ENCODE measurements at places on chromosomes 2 and 18.

DNA sequence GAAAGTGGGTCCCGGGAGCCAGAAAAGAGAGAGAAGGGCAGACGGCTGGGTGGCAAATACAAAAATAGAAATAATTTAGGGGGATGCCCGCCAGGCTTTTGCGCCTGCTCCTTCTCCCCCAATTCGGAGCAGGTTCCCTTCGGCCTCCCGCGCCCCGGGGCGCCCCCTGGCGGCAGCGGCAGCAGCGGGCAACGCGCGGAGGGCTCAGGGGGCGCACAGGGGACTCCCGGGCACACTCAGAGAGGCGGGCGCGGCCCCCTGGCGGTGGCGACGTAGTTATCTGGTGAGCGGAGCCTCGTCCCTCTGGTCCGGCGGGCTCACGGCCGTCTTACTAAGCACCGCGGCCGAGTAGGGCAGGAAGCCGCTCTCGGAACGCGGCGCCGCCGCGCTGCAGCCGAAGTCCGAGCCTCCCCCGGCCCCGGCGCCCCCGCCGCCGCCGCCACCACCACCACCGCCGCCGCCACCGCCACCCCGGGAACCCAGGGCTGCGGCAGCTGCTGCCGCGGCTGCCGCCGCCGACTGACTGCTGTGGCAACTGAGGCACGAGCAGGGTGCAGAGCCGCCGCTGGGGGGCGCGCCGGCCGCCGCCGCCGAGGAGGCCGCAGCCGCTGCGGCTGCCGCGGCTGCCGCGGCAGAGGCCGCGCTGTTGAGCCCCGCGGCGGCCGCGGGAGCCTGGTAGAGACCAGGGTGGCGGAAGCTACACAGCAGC, 3.8 kb downstream of the EVX2 start:
- no peak for DNase-seq

- DNase-seq: no peak
Observed at GRCh38 chr2:71460595-71461303, 7.4 kb downstream of the DYSF start.

- no peak for DNase-seq
Observed at GRCh38 chr2:219567131-219567530, 4.2 kb downstream of the OBSL1 start.

GRCh38 chr2:2832657-2833056, 501.6 kb upstream of the MYT1L start:
- DNase-seq: no peak

DNA sequence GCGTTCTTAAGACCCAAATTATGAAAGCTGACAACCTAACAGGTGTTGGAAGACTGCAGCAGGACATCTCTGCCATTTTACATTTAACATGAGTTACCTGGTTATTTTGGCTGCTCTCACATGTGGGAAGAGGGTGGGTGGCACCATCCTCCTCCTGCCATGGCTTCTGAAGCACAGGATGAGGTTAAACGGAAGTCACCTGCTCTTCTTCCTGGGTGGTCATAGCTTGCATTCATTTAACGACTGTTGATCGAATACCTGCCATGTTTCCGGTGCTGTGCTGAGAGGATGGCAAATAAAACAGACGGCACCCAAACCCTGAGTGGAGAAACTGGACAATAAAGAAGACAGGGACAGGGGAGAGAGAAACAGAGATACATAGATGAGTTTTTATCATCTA, 118.0 kb downstream of the RHBDD1 start:
- no peak for DNase-seq

DNA sequence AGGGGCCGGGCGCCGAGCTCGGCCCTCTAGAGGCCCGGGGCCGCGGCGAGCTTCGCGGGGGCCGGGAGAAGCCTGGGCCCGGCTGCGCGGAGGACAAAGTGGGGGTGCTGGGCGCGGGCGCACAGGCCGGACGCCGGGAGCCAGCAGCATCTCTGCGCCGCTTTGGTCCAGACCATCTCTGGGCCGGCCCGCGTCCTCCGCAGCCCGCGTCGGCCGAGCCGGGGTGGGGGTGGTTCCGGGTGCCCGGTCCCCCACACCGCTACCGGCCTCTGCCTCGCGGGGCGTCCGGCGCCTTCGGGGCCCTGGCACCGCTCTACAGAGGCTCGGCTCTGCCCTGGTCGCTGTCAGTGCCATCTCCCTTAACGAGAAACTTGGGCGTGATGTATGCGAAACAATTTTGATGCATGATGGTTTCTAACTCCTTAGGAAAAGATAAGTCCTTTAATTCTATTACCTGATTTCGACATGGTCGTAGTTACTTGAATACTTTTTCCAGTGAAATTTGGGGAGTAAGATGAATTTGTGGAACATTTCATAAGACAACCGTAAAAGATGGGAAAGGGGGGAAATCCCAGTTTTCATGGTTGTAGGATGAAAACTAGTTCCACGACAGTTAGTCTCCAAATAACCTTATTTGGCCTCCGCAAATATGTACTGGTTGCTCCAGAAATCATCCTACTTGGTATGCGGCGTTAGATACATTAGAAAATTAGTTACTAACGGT, 562 bp downstream of the TWSG1 start:
- DNase-seq: no peak

GRCh38 chr2:218370410-218371063, 11.5 kb upstream of the SLC11A1 start:
- DNase-seq: no peak

GRCh38 chr2:1650085-1650872, 94.0 kb downstream of the PXDN start:
- DNase-seq: no peak

DNA sequence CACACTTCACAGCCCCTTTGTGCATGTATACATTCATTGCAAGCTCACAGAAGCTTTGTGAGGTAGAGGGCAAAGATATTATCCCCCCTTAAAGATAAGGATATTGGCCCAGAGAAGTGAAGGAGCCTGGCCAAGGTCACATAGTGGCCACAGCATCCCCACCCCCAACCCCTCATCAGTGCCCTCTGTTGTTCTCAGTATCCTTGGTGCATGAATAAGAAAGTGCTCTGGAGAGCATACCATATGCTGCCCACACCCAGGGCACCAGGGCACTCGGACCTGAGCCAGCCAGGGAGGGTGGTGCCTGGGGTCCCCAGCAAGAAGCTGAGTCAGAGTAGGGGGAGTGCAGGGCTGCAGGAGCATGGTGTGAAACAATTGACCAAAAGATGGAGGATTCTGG, 3.3 kb downstream of the DYSF start:
- no peak for DNase-seq

GRCh38 chr2:78895022-78895421, 130.5 kb upstream of the REG3G start:
- DNase-seq: no peak

- no peak for DNase-seq
Observed at GRCh38 chr2:9807056-9807455, 36.2 kb upstream of the TAF1B start.

- DNase-seq: no peak
Observed at GRCh38 chr2:101300164-101300563, 8.3 kb downstream of the RNF149 start.

DNA sequence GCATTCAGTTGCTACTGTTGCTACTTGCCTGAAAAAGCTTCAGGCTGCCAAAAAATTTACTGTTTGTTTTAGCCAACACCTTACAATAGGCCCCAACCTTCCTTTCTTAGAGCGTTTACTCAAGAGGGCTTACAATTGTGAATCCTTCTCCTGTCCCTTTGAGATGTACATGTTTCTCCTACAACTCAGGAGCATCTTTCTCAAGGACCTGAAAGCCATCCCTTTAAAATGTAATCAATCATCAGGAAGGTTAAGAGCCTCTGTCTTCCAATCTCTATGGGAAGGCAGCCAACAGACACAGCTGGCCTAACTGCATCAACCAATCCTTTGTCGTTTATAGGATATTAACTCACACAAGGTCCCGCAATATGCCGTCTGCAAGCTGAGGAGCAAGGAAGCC, 3.4 kb upstream of the IER3IP1 start:
- no peak for DNase-seq

DNA sequence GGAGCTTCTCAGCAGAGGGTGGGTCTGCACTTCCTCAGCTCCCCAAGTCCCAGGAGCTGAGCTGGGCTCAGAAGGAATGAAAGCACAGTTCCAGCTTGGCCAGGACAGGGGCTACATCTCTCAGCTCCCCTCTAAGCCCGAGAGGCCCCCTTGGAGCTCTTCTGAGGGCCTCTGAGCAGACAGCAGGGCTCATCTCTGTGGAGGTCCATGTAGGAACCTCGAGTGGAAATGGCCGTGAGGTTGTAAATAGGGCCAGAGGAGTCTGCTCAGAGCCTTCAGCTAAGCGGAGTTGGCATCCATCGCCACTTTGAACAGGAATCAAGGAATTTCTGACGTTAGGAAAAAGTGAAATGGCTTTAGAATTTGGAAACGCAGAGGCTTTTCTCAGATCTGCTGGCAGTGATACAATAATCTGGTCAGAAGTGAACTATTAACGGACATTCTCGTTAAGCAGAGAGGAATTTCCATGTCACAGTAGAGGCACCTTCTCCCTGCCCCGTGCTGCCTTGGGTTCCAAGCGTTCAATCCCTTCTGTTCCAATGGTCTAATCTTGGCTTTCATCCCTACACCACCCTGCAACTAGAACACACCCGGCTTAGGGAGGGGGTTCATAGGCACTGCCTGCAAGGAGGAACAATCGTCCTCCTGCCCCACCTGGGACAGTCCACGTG, 213.9 kb downstream of the NDUFA10 start:
- no peak for DNase-seq

DNA sequence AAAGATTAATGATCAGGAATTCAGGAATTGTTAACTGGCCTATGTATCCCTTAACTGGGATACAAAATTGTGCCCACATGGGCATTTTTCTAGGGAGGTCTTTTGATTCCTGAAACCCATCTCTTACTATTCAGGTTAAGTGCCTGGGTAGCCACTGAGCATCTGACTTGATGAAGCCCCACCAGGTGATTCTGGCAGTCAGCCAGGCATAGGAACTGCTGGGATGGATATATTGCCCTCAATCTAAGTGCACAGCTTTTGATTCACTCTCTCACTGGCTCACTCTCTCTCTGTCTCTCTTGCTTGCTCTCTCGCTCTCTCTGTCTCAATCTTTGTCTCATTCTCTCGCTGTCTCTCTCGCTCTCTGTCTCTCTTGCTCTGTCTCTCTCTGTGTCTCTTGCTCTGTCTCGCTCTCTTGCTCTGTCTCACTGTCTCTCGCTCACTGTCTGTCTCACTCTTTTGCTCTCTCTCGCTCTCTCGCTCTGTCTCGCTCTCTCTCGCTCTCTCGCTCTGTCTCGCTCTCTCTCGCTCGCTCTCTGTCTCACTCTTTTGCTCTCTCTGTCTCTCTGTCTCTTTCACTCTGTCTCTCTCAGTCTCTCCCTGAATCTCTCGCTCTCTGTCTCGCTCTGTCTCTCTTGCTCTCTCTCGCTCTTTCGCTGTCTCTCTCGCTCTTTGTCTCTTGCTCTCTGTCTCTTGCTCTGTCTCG, 22.3 kb downstream of the INPP1 start:
- no peak for DNase-seq

GRCh38 chr2:67854798-67855197, 208.0 kb downstream of the C1D start:
- no peak for DNase-seq

- DNase-seq: no peak
Observed at GRCh38 chr2:26088038-26088643, 54.3 kb downstream of the RAB10 start.

GRCh38 chr2:64649626-64650025, 4.1 kb downstream of the SERTAD2 start:
- no peak for DNase-seq

DNA sequence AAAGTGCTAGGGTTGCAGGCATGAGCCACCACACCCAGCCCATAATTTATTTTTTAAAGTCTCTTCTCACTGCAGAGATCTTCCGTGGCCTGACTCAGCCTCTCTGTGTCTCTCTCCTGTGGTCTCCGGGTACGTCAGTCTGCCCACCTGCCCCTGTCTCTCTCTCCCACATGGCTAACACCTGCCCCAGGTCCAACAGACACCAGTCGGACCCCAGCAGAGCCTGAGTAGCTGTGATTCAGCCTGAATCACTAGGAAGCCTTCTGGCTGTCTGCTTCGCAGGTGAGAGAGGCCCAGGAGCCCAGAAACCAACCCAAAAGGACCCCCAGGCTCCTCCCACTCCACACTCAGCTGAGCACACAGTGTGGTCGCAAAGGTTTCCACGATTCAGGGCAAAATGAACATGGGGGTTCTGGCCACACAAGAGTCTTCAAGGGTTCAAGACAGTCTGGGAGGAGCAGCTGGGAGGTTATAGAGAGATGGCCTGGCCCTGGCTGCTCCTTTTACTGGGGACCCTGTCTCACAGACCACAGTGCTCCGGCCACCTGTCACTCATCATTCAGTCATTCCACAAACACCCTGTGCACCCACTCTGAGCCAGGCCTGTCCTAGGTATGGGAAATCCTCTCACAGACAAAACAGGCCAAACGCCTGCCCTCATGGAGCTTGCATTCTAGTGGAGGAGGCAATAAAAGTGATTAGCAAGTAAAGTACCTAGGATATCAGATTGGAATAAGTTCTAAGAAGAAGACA, 8.6 kb downstream of the RUFY4 start:
- no peak for DNase-seq

DNA sequence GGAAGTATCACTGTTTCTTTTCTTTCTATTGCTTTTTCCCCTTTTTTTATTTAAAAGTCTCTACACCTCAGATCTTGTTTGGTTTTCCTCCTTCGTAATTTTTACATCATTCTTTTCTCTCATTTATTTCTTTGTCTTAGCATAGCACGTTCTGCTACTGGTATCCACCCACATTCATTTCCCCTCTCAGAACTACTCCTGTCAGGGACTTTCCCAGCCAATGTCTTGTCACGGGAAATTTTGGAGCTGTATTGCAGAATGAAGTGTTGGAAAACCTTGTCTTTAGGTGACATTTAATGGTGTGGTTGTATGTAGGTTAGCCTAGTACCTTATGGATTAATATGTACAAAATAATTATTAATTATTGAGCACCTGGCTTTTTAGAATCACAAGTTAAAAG, 34.0 kb downstream of the TTLL4 start:
- no peak for DNase-seq

- no peak for DNase-seq
Observed at GRCh38 chr2:240623531-240624010, 1.7 kb upstream of the GPR35 start.

DNA sequence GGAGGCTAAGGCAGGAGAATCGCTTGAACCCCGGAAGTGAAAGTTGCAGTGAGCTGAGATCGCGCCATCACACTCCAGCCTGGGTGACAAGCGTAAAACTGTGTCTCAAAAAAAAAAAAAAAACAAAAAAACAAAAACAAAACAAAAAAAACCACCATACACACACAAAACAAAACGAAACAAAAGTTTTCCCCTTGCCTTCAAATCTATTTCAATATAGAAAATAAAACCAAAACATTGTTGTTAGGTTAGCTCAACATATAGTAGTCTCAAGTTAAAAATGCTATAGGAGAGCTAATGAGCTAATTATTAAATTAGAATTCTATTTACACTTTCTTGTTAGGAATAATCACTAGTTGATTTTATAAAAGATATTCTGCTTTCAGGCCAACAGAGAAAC, 43.3 kb downstream of the FBXO11 start:
- no peak for DNase-seq

DNA sequence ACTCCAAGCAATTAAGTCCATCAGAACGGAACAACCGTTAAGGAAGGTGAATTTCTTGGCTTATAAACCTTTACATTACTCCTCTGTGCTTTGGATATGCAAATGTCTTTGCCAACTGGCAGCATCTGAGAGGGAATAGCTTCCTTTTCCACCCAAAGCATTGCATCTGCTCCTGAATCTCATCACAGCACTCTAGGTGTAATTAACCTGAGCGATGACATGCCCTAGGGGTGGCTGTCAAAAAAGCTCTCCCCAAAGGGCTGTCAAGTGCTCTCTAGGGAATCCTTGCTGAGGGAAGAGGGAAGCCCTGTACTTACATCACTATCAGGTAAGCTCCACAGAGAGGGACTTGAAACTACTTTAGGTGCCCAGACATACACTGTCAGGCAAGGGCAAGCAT, 5.5 kb upstream of the SMARCAL1 start:
- DNase-seq: no peak

GRCh38 chr2:181165199-181165868, 184.9 kb downstream of the UBE2E3 start:
- no peak for DNase-seq
